ENCODE measurements at places on chromosomes 12 and 14.

DNA sequence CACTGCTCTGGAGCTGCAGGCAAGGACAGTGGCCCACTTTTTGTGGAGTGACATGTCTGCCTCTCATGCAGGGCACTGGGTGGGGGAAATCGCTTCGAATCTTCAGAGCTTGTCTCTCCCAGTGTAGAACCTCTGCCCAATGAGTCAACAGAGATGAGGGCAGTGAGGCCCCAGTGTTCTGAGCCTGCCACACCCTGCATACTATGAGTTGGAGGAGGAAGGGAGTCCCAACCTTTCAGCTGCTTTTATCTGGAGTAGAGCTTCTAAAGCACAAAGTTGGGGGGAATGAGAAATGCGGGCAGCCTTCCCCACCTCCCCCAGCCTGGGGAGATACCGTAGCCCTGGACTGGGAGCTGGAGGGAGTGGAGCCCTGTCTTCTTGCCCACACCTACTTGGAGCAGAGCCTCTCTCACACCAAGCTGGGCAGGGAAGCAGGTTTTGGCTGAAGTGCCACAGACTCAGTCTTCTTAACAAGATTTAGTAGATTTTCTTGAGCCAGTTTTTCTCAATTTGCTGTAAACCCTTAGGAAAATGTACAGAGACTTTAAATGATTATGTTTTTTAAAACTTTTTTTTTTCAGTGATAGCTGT, 159.1 kb downstream of the ADGRD1 start:
- DNase-seq: no peak

- peak; percentile 57 for DNase-seq
These were observed 24.1 kb downstream of the DDX47 start for GRCh38 chr12:12837025-12837812.

DNA sequence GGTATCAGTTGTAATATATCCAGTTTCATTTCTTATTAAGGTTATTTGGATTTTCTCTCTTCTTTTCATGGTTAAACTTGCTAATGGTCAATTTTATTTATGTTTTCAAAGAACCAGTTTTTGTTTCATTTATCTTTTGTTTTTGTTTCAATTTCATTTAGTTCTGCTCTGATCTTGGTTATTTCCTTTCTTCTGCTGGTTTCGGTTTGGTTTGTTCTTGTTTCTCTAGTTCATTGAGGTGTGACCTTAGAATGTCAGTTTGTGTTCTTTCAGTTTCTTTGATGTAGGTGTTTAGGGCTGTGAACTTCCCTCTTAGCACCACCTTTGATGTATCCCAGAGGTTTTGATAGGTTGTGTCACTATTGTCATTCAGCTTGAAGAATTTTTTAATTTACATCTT, 145.6 kb upstream of the SLCO1B1 start:
- DNase-seq: no peak

- DNase-seq: no peak
These were observed 92.3 kb upstream of the DCN start for GRCh38 chr12:91274916-91275315.

DNA sequence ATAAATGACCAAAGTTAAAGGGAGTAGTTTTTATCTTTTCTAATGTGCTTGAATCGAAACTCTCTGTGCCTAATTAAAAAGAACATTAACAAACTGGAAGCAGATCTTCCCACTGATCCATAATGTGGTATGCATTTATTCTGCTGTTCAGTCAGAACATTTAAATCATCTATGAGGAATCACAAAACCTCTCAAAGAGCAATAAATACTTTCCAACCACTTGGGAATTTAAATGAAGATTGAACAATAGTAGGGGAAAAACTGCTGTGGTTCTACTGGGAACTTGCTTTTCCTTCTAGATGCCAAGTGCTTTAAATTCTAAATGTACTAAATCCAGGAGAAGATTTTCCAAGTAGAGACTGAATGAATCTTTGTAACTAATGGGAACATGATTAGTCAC, 12.3 kb upstream of the CHPT1 start:
- no peak for DNase-seq

GRCh38 chr12:69490920-69491643, 20.9 kb downstream of the FRS2 start:
- no peak for DNase-seq

- no peak for DNase-seq
These were observed 91.5 kb downstream of the GALNT9 start for GRCh38 chr12:132237772-132238487.
